ENCODE measurements at places on chromosomes 5 and 9.

GRCh38 chr5:139681112-139681458 lies 32.9 kb downstream of the CXXC5 start:
- no peak for DNase-seq

DNA sequence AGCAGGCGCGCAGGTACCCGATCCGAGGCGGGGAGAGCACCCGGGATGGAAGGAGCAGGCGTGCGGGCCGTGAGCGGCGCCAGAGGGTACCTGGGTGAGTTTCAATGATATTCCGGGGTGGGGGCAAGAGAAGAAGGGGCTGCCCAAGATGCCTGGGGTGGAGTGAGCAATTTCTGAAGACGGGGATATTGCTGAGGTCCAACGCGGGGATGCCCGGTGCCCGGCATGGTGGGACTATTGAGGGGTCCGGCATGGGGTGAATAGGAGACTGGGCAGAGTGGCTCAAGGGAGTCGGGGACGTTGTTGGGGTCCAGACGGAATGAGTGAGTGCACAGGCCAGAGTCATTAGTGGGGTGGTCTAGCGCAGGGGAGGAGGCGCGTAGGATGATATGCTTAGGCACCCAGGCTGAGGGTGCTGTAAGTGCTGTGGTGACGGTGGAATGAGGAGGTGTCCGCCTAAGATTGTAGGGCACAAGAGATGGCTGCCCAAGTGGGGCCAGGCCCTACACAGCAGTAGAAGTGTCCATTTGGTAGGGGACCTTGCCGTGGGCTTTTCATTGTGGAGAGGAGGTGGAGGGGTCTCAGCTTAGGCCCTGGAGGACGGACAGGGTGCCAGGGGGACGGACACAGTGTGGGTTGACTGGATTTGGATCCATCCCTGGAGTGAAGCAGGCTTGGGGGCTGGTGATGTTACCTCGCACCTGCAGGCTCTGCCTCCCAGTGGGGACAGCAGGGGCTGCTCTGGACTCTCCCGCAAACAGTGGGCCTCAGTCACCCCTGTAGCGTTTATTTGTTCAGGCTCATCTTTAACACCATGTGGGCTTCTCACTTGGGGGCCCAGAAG lies 719 bp downstream of the MIGA2 start:
- DNase-seq = no peak

GRCh38 chr9:89723469-89724100 lies 118.8 kb downstream of the GADD45G start:
- no peak for DNase-seq

GRCh38 chr9:137095664-137096517 lies 9.1 kb downstream of the MAN1B1 start:
- no peak for DNase-seq

DNA sequence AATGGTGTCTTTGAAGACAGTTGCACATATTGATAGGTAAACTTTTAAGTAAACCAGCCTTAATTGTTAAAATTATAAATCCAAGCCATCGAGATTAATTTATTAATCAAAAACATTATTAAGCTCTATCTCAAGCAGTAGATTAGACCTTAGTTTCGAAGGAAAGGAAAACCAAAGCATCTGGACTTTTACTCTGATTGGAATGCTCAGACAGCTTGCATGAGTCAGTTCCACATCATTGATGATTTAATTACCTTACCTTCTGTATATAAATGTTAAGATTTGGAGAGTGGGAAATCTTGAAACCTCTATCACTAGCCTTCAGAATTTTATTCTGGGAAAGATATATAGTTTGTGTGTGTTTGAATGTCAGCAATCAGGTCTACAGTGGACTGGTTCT lies 23.9 kb downstream of the DCP2 start:
- no peak for DNase-seq

DNA sequence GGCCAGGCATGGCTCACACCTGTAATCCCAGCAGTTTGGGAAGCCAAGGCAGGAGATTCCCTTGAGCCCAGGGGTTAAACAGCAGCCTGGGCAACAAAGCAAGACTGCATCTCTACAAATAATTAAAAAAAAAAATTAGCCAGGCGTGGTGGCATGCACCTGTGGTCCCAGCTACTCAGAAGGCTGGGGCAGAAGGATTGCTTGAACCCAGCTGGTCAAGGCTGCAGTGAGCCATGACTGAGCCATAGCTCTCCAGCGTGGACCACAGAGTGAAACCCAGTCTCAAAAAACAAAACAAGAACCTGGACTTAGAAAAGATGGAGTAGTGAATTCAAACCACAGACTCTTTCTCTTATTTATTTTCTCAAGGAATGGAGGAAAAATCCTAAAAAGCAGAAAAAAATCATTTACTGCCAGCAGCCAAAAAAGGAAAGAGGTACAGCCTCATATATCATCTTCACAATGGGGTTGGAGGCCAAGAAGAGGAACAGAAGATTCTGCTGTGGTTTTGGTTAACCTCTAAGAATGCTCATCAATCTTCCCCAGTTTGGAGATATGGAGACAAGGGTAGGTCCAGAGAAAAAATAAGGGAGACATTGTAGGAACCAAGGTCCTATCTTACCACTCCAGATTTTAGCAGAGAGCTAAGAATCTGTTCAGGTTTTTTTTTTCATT lies 40.0 kb upstream of the MYO10 start:
- peak; percentile 28 for DNase-seq

DNA sequence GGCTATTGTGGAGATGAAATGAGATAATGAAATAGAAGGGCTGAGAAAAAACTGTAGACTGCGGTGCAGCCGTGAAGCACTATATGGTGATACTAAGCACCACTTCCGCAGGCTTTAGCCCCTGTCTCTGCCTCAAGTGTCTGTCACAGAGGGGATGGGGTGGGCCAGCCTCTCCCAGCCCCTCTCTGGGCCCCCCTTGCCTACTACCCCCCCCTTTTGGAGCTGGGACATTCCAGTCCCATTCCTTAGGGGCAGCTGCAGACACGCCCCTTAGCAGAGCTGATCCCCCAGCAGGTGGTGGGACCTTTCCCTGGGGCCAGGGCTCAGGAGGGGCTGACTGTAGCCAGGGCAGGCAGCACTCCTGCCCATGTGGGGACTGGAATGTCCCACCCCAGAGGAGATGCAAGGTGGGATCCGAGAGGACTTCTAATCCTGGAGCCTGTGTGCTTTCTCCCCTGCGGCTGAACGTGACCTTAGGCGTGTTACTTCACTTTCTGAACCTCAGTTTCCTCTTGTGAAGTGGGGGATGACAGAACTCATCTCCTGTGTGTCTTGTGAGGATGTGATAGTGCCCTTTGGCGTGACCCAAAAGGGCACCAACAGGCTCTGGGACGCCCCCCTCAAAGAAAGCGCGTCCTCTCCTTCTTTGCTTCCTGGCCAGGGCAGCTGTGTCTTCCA lies 1.9 kb downstream of the N4BP3 start:
- DNase-seq = no peak

DNA sequence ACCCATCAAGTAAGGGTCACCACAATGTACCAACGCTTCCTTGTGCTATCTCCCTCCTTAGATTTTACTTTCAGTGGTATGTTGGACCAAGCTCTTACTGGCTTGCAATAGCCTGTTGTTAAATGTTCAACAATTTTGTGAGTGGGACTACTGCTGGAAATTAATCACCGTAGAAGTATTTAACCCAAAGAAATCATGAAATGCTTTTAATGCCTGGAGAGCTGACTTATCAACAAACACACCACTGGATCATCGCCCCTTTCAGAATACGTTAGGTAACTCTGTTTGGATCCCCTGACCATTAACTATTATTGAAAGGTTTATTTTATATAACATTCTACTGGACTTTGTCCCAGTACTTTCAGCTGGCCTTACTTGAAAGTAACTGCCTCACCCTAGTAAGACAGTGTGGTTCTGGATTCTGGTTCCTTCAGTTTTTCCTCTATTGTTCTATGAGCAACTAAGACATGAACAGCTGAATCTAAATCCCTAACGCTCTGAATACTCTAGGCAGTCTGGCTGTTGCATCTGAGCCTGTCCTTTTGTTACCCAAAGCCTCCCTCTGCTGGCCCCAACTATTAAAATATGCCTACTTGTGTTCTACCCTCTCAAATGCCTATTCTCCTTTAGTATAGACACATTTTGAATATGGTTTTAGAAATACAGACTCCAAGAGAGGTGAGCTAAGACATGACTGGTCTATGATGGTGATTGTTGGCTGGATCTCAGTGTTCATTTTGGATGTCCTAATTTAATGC lies 1203.4 kb upstream of the DMAC1 start:
- no peak for DNase-seq

DNA sequence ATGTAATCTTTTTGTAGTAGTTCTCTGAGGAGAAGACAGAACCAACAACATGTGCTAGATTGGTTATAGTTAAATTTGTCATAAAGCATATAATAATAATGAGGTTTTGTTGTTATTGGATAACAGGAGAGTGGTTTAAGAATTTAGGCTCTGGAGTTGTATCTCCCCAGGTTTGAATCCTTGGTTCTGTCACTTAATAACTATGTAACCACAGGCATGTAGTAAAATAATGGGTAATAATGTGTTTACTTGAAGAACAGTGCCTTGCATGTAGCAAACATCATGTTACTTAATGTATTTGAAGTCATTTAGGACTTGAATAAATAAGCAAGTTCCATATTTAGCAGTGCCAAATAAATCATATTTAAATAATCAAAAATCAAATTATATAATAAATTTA lies 55.8 kb downstream of the NSD1 start:
- DNase-seq = no peak

DNA sequence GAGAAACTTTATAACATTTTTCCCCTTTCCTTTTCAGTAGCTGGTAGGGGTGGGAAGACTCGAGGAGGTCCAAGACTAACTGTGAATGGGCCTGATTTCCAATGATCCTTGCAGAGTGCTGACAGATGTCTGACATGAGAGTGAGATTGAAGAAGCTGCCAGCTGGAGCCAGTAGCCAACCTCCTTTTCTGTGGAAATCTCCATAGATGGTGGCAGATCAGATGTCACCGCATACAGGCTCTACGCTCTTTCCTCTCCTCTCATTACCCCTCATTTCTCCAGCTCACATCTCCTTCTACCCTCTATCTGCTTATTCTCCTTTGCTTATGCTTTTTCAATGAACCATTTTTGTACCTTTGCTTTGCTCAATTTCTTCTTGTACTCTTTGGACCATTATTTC lies 395.2 kb upstream of the TNC start:
- no peak for DNase-seq

GRCh38 chr5:759781-760362 lies 24.7 kb downstream of the ZDHHC11B start:
- no peak for DNase-seq

DNA sequence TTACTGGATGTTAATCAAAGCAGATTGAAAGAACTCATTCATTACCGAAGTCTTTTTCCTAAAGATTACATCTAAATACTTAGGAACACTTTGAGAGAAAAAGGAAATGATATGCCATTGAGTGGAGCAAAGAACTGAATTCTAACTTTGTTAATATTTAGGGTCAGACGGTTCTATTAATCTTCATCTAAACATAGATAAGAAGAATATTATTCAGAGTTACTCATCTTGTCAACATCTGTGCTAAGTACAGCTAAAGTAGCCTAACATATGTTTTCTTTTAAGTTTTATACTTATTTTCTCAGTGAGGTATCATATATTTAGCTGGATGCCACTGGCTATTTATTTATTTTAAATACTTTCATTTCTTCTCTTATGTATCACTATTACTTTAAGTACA lies 1763.7 kb downstream of the EFNA5 start:
- no peak for DNase-seq

GRCh38 chr5:376799-377325 lies 55.3 kb downstream of the AHRR start:
- no peak for DNase-seq

GRCh38 chr5:83253720-83254119 lies 176.4 kb downstream of the XRCC4 start:
- no peak for DNase-seq

GRCh38 chr5:67249590-67249895 lies 52.9 kb upstream of the CD180 start:
- no peak for DNase-seq

GRCh38 chr5:141969783-141970771 lies 1.2 kb downstream of the RNF14 start:
- peak; percentile 61 for DNase-seq

- no peak for DNase-seq
These were observed 281.7 kb downstream of the TMEM38B start for GRCh38 chr9:105975886-105976645.

DNA sequence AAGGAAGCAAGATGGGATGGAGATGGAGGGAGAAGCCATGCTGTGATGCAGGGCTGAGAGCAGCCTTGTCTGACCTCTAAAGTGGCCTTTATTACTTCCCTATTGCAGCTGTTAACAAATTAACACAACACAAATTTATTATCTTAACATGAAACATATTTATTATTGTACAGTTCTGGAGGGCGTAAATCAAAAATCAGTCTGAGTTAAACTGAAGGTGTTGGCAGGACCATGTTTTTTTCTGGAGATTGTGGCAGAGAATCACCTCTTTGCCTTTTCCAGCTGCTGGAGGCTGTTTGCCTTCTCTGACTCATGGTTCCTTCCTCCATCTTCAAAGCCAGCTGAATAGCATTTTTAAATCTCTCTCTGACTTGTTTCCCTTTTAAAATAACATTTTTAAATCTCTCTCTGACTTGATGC lies 7.2 kb upstream of the MCC start:
- DNase-seq = no peak

DNA sequence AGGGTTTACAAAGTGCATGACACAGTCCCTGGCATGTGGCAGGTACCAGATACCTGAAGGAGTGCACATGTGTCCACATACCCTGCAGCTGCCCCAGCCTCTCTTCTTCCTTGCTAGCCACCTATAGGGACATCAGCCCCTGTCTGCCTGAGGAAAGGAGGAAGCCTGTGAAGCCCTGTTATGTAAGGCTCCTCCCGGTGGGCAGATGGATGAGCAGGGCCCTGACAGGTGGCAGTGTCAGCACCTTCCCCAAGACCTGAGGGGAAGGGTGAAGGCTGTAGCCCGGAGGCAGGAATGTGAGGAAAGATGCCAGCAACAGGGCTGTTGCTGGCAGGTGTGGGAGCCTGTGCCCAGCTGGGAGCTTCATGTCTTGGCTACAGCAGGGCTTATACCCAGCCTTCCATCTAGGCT lies 21.7 kb downstream of the TCF7 start:
- DNase-seq = no peak

GRCh38 chr9:1427875-1428274 lies 377.7 kb downstream of the DMRT2 start:
- no peak for DNase-seq

- DNase-seq = no peak
These were observed 437.5 kb upstream of the DMAC1 start for GRCh38 chr9:8237096-8237495.

GRCh38 chr5:80799041-80799440 lies 144.3 kb upstream of the DHFR start:
- no peak for DNase-seq

- DNase-seq = no peak
These were observed 11.6 kb downstream of the FCN2 start for GRCh38 chr9:134892221-134892620.

DNA sequence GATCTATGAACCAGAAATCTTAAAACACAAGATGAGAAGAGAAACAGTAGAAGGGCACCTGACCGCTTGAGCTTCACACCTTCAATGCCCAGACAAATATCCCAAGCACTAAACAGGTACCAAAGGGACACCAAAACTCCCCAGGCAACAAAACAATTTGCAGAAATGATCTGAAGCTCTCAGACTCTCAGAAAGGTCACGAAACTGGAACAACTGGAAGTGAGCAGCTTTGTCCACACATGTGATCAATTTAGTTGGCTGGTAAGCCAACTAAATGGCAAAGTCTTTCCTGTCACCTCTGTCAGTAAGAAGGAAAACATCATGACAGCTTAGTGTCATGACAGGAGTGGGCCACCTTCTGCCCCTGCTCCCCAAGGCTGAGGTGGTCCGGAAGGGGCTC lies 4.1 kb downstream of the IPPK start:
- DNase-seq = no peak

Measured in GM19239 (cell line).